Activated CD4-positive, alpha-beta T cell treated with anti-CD3 and anti-CD28 coated beads, Interleukin-2, amount 50 U/mL, for 1 hour (primary cell): ENCODE measurements at places on chromosomes 7 and 10.
A peak's percentile ranks its signal among the peaks of the same experiment; 100 is the strongest.

GRCh38 chr7:70566671-70567070 lies 565.3 kb upstream of the GALNT17 start:
- no peak for DNase-seq

- DNase-seq = no peak
These were observed 1.1 kb upstream of the EIF4H start for GRCh38 chr7:74173074-74173473.

GRCh38 chr7:125122173-125122572 lies 192.5 kb upstream of the POT1 start:
- DNase-seq = no peak

GRCh38 chr10:11037991-11038390 lies 20.3 kb downstream of the CELF2 start:
- no peak for DNase-seq

DNA sequence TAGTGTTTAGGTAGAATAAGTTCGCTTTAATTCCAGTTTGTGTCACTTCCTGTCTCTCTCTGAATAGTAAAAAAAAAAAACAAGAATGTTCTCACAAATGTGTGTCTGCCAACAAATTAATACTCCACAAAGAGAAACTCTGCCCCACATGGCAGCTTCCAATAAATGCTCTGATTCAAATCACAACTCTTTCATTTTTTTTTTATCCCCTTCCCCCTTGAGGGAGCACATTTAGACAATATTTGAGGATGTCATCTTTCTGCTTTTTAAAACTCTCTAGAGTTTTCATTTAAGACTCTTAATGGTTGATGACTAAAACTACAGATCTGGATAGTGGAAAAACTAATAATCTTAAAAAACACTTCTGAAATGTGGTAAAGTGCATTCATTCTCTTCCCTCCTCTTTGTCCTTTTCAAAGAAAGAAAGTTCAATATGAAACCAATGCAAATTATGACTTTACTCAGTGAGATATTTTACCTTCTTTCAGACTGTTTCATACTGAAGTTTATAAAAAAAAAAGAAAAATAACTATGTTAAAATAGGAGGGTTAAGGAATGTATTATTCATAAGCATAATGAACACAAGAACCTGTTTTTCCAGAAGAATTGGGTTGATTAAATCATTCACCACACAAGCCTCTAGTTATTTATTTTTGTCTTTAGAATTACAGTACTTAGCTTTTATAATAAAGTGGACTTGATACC lies 42.3 kb downstream of the ARID5B start:
- no peak for DNase-seq

DNA sequence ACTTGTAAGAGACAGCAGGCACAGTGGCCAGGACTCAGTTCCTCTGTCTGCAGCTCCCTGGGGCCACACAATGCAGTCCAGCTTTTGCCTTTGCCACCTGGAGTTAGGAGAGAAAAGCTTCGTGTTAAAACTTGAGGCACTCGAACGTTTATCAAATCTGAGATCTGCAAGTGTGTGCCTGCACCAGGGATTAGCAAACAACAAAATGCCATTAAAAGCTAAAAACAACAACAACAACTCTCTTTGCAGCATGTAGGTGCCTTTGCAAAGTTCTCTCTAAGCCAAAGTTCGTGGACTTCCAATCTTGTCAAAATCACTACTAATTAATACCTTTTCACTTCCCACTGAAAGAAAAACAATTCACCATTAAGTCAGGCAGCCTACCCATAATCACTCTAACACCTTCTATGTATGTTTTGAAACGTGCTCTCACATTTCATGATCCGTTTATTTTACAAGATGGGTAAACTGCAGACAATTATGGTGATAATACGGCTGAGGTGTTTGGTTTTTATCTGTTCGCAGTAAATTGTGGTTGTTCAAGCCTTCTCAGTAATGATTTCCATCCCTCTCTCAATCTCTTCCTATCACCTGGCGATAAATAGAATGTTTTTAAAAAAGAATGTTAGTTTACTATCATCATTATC lies 36.2 kb upstream of the SDK1 start:
- DNase-seq = no peak

DNA sequence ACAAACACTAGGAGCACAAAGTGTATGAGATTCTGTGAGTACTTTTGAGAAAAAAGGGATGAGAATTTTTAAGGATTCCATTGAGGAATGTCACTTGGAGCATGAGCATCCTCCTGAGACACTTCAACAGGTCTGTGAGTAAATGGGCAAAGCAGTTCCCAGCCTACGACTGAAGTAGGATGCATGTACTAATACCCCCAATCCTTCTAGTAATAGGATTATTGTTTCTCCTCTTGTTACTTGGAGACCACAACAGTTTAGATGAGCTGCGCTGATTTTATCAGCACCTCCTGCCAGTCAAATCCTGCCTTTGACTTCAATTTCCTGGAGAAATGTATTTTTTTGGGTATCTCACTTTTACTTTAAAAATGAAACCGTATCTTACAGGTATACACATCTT lies 820 bp downstream of the BBS9 start:
- no peak for DNase-seq

DNA sequence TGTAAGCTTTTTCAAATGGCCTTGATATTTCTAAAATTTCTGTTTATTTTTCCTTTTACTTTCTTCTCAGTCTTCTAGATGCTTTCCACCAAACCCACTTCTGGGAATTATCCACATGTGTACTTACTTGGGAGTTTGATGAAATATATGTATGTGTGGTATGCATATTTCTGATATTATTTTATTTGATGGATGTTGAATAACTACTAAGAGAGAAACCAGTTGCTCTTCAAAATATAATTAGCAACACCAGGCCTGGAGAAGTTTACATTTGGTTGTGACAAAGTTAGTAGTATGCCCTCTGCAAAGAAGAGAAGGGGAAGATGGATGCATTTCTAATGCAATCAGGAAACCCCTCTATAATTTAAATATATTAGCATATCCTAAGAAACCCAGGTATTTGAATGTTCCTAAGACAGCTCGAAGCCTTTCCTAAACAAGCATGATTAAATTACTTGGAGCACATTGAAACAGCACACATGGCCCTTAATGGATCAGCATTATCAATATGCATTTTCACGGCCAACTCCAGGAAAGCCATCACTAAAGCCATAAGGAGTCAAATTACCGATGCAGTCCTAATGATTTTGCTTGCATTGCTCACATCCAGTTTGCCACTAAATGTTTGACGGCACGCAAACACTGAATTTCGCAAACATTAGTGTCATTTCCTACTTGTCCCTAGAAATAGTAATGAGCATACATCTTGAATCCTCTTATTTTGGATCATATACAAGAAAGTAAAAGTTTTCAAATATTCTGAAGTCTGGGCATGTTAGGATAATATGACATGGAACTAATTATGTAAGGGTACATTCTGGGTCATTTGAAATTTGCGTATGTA lies 393.8 kb downstream of the EXOC4 start:
- DNase-seq = no peak

DNA sequence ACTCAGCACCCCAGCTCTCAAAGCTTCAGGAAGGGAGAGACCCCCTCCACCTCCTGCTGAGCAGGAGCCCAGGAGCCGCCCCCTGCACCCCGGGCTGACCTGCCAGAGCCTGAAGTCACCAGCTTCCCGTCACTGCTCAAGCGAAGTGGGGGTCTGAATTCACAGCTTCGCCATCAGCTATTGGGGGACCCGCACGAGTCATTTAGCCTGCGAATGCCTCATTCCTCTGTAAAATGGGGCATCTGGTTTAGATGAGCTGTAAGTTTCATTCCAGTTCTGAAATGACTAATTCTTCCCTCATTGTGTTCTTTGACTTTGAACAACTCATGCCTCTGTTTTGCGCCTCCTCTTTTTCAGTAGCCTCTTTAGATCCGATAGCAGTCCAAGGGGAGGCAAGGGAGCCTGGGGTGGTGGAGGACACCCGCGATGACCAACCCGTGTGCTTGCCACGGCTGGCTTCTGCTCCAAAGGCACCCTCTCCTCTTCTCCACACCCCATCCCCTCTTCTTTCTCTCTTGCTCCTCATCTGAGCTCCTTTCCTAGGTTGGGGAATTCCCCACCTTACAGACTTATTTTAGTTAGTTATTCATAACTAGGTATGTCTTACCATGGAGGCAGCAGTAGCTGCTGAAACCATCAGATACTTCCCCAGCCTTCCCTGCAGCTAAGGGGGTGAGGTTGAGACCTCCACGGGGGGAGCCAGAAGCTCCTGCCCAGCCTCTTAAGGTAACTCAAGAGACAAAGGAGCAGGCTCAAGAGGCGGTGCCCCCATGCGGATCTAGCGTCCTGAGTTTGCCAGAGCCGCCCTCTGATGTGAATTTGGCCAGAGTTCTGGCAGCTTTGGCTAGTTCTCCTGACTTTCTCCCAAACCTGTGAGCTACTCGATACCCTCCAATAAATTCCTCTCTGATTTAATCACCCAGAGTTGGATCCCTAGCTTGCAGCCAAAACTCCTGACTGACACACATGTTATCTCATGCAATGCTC lies 47.7 kb downstream of the RBM17 start:
- no peak for DNase-seq

GRCh38 chr10:98382691-98383101 lies 32.3 kb downstream of the PYROXD2 start:
- DNase-seq = no peak

DNA sequence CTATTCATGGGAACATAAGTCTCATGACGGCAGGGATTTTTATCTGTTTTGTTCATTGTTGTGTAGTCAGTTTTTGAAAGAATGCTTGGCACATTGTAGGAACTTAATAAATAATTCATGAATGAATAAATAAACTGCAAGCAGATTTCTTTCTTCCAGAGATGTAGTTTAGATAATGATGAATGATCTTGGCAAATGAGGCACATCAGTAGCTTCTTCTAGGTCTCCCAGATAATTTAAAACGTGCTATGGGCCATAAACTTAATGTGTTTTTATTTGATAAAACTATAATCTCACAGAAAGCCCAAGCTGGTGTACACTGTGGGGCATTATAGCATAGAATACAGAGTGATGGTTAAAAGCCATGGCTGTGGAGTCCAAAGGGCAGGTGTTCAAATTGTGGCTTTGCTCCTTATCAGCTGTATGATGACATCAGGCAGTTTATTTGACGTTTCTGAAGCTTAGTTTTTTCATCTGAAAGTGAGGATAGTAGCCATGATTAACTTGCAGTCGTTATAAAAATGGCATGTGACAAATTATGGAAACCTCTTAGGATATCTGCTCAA lies 3.5 kb downstream of the MGAM start:
- no peak for DNase-seq

- no peak for DNase-seq
These were observed 414.5 kb upstream of the COBL start for GRCh38 chr7:51731075-51731474.

DNA sequence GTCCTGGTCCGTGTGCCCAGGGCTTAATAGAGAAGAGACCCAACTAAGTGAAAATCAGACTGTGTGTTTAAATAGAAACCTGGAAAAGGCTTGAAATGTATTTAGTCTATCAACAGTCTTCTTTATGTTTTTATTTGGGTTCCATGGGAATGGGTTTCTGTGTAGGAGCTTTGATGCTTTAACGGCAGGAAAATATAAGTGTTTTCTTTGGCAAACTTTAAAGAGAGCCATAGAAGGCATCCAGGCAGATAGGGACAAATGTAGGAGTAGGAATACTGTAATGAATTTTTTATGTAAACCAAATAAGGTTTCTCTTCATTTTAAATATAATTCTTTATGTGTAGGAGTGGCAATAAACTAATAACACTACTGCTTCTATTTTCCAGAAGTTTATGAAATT lies 989.0 kb downstream of the GATA3 start:
- no peak for DNase-seq

GRCh38 chr10:27558612-27559020 lies 54.5 kb downstream of the RAB18 start:
- DNase-seq = peak; percentile 6

GRCh38 chr7:36090976-36091873 lies 61.8 kb upstream of the EEPD1 start:
- no peak for DNase-seq

- no peak for DNase-seq
These were observed 544.3 kb upstream of the MGMT start for GRCh38 chr10:128922619-128923196.

DNA sequence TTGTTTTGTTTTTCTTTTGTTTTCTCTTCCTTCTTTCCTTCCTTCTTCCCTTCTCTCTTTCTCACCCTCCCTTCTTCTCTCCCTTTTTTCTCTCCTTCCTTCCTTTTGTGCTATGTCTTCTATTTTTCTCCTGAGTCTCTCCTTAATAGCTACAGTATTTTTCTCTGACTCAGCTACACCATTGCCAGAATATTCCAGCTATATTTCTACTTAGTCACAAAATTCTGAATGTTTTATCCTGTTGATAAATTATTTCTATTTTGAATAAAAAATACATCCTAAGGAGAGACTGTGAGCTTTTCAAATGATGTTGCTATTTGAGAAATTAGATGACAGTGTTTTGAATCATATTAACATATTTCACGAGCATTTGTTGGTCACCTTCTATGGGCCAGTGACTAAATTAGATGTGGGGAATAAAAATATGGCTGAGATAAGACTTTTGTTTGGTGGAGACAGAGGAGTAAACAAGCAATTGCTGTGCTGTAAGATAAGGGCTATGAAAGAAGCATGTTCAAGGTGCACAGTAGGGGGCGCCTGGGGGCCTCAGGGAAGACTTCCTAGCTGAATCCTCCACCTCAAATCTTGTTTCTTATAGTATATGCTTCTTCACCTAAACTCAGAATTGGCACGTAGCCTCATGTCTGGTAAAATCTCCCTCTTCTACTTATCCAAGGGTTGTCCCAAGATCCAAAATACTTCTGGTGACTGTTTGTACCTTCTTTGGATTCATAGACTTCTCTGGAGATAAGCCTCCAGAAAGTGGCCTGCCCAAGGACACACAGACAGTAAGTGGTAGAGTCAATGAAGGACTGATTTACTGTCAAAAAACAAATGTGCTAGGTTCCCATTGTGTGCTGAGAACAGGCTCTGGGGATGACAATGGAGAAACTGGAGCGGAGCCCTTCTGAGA lies 115.5 kb upstream of the CREB5 start:
- DNase-seq = peak; percentile 47

DNA sequence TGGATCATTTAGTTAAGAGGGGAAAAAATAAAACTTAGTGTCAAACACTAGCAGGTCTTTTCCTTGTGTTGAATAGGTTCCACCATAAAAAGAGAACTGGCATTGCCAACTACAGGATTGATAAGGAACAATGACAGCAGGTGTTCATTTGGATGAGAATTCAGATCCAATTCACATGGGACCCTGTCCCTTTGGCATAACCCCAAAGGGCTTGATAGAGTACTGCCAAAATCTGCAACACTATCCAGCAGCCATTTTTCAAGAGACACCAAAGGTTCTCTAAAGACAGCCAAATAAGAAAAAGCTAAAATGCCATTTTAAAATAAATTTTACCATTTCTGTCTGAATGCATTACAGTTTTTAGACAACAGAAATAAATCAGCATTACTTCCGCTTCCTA lies 422.3 kb downstream of the DGKB start:
- DNase-seq = no peak

DNA sequence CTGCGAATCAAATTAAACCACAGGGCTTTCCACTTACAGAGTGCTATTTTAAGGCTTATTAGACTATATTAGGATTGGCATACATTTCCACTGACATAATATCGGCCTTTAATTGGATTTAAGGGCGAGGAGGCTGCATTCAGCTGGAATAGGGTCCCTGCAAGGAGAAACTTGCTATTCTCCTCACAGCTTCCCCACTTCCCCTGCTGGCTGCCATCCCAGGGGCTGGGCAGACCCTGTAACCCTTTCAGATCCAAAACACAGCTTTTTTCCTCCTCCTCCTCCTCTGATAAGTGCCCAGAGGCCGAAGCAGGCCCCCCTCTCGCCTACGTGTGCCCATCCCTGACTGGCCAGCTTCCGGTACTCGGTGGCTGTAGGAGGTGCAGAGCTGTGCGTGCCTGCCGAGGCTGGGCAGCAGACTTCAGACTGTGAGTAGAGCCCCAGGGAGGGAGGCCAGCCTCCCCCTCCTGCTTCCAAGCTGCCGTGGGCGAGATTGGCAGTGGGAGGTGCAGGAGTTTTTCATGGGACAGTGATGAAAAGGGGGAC lies 224.2 kb downstream of the PLXNA4 start:
- DNase-seq = no peak
